ENCODE measurements at places on chromosomes 4 and X.

DNA sequence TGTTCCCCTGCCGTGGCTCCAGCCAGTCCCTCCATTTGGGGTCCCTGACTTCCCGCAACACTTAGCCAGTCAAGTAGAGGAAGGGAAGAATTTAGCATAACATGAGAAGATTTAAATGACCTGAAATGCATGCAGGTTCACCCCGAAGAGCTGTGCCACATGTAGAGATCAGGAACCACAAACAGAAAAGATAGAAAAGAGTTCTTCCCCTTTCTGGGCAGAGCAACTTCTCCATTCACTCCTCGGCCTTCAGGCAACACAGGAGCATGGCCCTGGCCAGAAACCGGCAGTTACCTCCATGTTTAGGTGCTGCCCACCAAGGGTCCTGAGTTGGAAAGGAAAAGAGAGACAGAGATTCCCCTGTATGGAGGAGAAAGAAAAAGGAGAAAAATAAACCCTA, 5.2 kb downstream of the NLRP2B start:
- no peak for DNase-seq

GRCh38 chrX:154719132-154719675, 31.7 kb downstream of the GAB3 start:
- no peak for DNase-seq

GRCh38 chr4:142752202-142752786, 93.8 kb downstream of the INPP4B start:
- no peak for DNase-seq

- no peak for DNase-seq
Observed at GRCh38 chrX:39144323-39144722, 343.1 kb downstream of the MID1IP1 start.

- no peak for DNase-seq
Observed at GRCh38 chr4:8323947-8324555, 54.5 kb downstream of the HTRA3 start.

- DNase-seq, result no peak
Observed at GRCh38 chr4:24594887-24595286, 10.5 kb upstream of the DHX15 start.

DNA sequence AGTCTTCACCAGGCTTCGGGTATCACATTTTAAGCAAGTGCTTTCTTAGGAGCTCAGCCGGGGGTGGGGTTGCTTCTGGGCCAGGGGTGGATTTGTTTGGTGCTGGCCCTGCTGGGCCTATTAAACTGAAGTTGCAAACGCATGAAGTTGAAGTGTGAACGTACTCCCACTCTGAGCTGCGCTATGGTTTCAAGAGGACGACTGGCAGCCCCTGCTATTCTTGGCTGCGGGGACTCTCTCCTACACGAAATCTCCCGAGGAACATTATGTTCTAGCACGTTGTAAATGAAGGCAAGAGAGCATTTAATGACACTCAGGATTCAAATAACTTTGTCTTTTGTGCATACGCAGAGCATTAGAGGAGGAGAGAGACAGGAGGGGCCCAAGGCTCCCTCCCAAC, 401.3 kb upstream of the BOD1L1 start:
- DNase-seq, result no peak

- no peak for DNase-seq
Observed at GRCh38 chr4:184838249-184839074, 12.7 kb upstream of the ACSL1 start.

- no peak for DNase-seq
Observed at GRCh38 chrX:109911046-109911445, 91.9 kb upstream of the TMEM164 start.

GRCh38 chrX:150270622-150271021, 92.5 kb upstream of the MAMLD1 start:
- DNase-seq, result no peak

DNA sequence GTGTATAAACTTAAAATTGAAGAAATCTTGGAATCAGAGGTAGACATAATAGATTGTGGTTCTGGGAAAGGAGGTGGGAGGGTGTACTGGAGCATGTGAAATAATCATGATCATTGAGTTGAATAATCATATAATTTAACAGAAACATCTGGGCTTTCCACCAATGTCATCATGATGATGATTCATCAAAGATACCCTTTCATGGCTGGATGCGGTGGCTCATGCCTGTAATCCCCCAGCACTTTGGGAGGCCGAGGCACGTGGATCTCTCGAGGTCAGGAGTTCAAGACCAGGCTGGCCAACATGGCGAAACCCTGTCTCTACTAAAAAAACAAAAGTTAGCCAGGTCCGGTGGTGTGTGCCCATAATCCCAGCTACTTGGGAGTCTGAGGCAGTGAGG, 6.7 kb upstream of the RUFY3 start:
- DNase-seq, result no peak

DNA sequence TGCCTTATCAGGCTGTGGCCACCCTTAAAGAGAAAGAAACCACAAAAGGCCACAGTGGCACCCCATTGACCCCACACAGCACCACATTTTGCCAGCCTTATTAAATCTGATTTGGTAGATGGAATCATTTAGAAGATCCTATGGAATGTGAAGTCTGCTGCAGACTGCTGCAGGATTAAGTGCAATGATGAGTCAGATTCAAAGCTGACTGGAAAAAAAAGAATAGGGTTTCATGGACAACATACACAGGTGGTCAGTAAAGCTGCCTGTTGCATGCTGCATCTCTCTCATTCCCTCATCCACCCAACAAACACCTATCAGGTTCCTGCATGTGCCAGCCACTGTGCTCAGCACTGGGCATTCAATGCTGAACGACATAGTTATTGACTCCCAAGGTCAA, 56.6 kb downstream of the CHST7 start:
- no peak for DNase-seq

GRCh38 chr4:176125063-176125462, 59.4 kb downstream of the WDR17 start:
- DNase-seq, result no peak

DNA sequence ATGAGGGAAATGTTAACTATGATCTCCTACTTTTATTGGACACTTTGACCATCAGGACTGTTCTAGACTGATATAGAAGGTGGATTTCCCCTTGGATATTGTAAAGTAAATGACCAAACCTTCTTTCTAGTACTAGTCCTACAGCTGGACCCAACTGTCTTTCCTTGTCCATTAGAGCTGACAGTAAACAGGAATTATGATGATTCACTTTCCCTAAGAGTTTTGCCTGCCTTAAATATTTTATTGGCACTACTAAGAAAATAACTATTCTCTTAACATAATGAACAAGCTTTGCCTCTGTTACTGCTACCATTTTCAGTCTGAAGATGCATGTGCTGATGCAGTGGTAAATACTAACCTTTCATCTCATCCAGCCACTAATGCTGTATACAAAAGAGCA, 915.4 kb downstream of the CENPC start:
- no peak for DNase-seq

- no peak for DNase-seq
Observed at GRCh38 chr4:8370835-8371595, 69.5 kb downstream of the ACOX3 start.

- DNase-seq, result no peak
Observed at GRCh38 chrX:121254336-121254735, 206.9 kb downstream of the GLUD2 start.

GRCh38 chrX:108020631-108021030, 24.2 kb upstream of the VSIG1 start:
- no peak for DNase-seq

GRCh38 chr4:5120468-5120867, 69.2 kb downstream of the STK32B start:
- no peak for DNase-seq

DNA sequence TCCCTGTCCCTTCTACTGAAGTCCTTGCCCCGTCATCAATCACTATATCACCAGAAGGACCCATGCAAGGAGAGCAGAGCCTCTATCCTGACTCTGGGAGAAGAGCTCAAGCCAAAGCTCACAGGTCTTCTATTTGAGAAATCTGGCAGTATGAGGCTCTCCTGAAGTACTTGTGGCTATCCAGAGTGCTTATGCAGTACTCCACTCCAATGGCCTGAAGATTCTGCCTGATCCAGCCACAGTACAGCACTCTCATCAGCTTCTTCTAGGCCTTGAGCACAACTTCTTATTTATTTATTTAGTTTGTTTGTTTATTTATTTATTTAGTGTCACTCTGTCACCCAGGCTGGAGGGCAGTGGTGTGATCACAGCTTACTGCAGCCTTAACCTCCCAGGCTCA, 13.0 kb downstream of the USP26 start:
- DNase-seq, result no peak

GRCh38 chrX:70049406-70049805, 332 bp downstream of the AWAT2 start:
- no peak for DNase-seq

DNA sequence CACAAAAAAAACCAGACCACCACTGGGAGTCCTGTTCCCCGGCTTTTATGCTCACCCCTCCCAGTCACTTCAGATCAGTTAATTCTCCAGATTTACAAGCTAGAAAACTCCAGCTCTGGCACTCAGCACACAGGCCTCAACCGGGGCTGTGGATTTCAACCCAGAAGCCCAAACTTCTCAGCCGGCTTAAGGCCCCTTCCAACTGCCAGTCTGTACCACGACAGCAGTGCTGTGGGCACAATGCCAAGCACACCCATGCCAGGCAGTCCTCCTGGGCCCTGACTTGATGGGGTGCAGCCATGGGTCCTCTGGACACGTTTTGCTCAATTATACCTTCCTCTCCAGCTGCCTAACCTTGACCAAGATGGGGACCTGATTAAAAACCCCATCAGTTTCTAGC, 12.2 kb downstream of the SOD3 start:
- no peak for DNase-seq

DNA sequence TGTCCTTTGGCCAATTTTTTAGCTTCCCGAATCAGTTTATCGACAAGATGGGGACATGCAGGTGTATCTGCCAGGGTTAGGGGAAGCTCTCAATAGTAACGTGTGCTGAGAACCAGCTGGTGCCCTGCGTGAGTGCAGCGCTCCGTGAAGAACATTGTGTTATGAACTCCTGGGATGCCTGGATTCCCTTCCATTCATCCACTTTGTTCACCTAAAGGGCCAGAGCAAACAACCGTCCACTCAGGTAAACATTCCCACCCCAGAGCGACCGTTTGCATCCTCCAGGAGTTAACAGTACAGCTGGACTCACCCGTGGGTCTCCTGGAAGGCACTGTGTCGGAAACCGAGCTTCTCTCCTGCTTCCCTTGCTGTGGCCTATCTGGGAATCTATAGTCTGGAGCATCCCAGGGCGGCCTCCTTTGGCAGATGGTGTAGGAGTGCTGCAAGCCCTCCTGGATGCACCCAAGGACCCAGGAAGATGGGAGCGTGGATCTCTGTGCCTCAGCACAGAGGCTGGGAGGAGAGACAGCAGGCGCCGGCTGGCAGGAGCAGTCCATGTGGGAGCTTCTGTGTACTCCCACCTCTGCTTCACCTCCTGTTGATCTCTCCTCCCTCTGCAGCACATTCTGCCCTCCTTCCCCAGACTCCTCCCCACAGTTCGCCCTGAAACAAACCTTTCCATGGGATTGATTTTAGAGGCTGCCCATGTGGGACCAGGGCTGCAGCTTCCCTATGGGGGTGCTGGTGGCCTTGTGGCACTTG, 62.7 kb downstream of the SHROOM2 start:
- DNase-seq, result no peak

DNA sequence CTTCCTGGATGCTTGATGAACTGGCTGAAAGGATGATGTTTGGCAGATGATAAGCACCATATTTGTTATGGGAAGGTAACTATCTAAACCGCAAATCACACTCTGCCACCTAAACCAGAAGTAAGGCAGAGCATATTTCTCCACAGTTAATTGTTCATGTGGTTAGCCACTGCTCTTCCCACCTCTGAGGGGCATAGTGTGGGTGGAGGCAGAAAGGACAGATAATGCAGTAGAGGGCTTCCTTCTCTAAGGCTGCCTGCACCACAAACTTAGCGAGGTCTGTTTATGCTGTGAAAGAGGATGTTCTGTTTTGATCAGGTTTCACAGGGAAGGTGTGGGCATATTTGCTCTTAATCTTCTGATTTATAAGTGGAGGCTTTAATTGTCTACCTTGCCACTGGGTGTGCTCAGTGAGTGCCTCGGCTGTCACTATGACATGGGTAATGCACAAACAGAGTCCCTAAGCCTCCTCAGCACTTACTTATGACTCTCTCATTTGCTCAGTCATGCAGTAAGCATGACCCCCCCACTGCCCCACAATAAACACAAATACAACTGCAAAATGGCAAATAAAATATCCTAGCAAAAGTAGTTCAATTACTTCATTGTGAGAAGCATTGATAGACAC, 401.0 kb downstream of the TMA16 start:
- DNase-seq, result no peak

DNA sequence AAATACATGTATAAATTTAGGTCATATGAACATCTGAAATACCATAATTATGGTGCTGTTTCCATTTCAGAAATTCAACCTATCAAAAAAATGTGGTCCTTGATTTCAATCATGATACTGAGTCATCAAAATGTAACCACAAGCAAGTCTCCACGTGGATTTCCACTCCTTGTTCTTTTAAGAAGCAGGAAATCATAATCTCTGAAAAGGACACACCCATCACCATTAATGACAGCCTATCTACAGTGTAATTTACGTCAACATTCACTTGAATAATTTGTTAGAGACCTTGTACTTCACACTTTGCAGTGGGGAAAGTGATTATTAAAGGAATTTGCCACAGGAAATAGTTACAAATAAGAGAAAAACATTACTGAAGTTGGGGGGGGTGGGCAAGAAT, 17.7 kb upstream of the SLC7A11 start:
- no peak for DNase-seq

GRCh38 chr4:12965334-12965733, 518.8 kb downstream of the RAB28 start:
- DNase-seq, result no peak

- DNase-seq, result no peak
Observed at GRCh38 chrX:7522860-7523259, 320.1 kb upstream of the VCX start.

DNA sequence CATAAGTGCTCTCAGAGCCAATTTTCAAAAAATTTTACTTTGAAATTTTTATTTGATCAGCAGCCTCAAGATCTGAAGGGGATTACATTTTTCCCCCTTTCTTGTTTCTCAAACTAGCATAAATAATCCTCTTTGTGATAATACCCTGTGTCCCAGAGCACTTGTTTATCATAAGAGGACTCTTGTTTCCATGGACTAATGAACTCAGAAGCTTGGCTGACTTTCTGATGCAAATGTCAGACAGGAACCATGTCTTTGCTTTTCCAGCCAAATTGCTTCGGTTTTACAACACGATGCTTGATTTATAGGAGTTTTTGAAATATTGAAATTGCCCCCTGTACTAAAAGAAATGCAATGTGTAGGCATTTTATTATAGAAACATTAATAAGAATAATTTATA, 859.3 kb upstream of the LCORL start:
- no peak for DNase-seq

DNA sequence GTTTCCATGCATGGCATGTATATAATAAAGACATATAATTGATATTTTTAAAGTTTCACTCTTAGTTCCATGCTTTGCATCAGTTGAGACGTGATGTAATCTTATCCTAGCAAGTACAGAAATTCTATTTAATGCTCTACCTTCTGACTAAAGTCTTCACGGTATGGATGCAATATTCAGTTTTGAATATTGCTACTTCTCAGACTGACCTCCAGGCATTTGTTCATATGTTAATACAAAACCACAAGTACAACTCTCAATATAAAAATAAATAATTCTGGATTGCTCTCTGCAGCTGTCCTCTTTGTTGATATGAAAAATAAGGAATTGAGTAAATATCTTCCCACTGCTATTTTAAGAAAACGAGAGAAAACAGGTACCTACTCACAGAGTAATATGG, 309.8 kb upstream of the HAND2 start:
- DNase-seq, result no peak

All from nucleus accumbens (tissue), 56 donors.